RWPE1 (cell line): ENCODE measurements at places on chromosomes 4 and X.

GRCh38 chr4:54976682-54977081, 148.7 kb downstream of the KDR start:
- DNase-seq = no peak

- no peak for DNase-seq
These were observed 41.2 kb downstream of the PRDM5 start for GRCh38 chr4:120881351-120881750.

DNA sequence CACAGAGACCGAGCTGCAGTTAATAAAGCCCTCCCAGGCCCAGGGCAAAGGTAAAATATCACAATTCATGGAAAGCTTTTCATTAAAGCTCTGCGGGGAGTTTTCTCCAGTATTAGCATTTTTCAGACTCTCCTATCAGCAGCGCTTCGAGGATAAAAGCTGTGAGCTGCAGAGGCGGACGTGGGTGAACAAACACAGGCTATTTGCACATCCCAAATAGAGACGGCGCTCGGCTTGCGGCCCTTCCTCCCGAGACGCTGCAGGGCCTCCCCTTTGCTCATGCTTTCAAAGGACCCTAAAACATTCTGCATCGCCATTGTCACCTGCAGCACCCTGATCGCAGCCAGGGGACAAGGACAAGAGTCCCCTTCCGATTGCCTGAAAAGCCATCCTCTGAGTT, 97.3 kb downstream of the SORCS2 start:
- no peak for DNase-seq

DNA sequence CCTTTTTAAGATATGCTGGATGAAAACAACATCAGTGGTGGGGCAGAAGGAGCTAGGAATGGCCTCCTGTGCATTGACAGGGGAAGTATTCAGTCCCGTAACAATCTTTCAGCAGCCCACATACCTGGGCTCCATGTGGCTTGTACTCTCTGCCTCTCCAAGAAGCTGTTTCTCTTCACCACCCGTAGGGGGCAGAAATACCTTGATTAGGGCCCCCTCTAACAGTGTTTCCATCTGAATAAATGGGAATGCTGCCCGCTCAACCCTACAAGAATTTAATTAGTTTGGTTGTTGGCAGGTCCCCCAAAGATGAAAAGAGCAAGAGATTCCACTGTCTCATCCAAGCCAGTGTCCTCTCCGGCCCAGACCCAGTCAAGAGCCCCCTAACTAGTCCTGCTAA, 155.2 kb downstream of the SMIM20 start:
- no peak for DNase-seq

DNA sequence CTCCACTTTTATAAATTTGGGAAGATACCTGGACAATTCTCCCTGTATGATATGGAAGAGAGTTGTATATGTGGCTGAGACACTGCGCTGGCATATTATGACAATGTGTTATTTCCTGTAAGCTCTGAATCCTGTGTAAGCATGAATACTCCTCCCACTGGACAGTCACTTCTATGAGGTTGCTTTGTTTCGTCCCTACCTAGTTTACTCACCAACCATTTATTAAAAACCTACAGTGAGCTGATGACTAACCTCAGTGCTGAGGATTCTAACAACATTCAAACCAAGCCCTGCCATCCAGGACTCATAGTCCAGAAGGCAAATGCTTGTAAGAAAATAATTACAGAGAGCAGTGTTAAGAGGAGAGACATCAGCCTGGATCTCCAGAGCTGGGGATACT, 1632.9 kb upstream of the TENM3 start:
- DNase-seq = peak; percentile 29

DNA sequence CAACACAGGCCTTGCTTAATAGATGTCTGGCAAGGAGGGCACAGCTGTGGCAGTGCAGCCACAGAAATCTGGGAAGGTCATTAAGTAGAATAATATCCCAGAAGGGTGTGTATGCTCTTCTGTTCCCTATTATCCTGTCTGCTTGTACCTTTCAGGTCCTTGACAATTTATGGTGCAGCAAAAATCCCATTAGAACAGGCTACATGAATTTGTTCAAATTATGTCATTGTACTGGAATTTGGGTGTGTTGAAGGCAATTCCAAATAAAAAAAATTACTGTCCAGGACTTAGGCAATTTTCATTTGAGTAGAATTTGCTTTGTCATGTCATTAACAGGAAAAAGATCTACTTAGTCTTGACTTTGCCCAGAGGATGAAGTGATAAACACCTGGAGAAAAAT, 192.1 kb downstream of the IDS start:
- no peak for DNase-seq

- no peak for DNase-seq
These were observed 31.4 kb upstream of the NKX6-1 start for GRCh38 chr4:84530454-84530853.

DNA sequence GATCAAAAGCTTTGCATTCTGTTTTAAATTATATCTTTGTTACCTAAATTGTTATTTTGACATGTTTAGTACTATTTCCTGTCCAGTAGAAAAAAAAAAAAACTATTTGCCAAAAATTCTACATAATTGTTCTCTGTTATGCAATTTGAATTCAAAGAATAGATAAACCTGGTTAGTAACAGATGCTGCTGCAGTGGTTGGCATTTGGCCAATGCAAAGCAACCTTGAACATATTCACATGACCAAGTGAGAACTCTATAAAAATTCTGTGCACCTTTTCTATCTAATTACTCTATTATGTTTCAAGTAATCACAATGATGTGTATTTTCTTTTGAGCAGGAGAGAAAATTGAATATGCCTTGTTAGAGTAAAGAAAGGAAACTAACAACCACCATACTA, 1473.4 kb downstream of the RPA4 start:
- DNase-seq = no peak
